ENCODE measurements at places on chromosomes 2 and 18.

GRCh38 chr2:119697290-119698020, 18.5 kb downstream of the TMEM177 start:
- H3K27ac ChIP-seq, result no peak overlapping the region
- H3K27me3 ChIP-seq, result no peaks in the 10 kb centered on the region
- no peak overlapping the region for H3K4me3 ChIP-seq
- no peaks in the 10 kb centered on the region for H3K36me3 ChIP-seq
- peaks cover 5% of the 10 kb centered on the region for H3K4me1 ChIP-seq
- DNase-seq, result no peak

- H3K36me3 ChIP-seq, result no peaks in the 10 kb centered on the region
- H3K4me1 ChIP-seq, result peaks cover 12% of the 10 kb centered on the region
- no peak overlapping the region for H3K4me3 ChIP-seq
- no peak overlapping the region for H3K27ac ChIP-seq
Observed at GRCh38 chr2:241852981-241853631, 5.6 kb downstream of the PDCD1 start.

DNA sequence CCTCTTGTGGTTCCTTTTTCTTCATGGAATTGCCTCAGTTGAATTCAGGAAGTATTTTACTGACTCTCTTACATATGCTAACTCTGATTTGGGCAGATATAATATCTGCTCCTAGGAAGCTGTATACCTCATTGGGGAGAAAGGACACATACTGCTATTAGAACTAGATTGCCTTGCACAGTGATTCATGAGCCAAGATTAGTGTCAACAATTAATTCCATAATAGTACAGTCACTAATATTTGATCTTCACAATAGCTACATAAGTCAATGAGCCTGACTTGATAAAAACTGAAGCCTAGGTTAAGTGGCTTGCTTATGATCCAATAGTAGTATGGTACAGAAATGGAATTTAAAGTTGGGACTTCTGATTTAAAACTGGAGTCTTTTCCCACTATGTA, 127.6 kb downstream of the ETAA1 start:
- no peak for DNase-seq
- peaks cover 6% of the 10 kb centered on the region for H3K4me1 ChIP-seq
- H3K27me3 ChIP-seq, result no peaks in the 10 kb centered on the region
- H3K27ac ChIP-seq, result no peak overlapping the region

- H3K27ac ChIP-seq, result no peak overlapping the region
- DNase-seq, result peak; percentile 20
- H3K4me1 ChIP-seq, result no peaks in the 10 kb centered on the region
- no peaks in the 10 kb centered on the region for H3K36me3 ChIP-seq
- H3K27me3 ChIP-seq, result peaks cover 80% of the 10 kb centered on the region
- no peak overlapping the region for H3K4me3 ChIP-seq
Observed at GRCh38 chr18:22346401-22346952, 71.2 kb downstream of the CTAGE1 start.

DNA sequence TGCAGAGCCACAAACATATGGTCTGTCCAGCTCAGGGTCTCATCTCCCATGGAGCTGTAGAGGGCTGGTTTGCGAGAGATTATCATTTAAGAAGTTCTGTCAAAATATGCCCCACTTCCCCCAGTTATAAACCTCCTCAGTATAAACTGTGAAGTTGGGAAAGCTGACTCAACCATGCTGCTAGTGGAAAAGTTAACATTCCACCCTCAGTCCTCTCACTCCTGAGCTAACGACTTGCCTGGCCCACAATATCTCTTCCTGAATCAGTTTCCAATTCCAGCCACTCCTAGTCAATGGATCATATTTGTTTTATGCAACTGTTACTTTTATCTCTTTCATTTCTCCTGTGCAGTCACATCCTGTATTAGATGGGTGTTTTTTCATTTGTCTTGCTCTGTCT, 326.2 kb downstream of the SETBP1 start:
- no peak overlapping the region for H3K27ac ChIP-seq
- H3K4me1 ChIP-seq, result no peaks in the 10 kb centered on the region
- no peak overlapping the region for H3K4me3 ChIP-seq
- no peak for DNase-seq
- no peaks in the 10 kb centered on the region for H3K27me3 ChIP-seq

GRCh38 chr2:154452906-154453493, 245.5 kb upstream of the KCNJ3 start:
- H3K4me3 ChIP-seq, result no peak overlapping the region
- H3K27ac ChIP-seq, result no peak overlapping the region
- no peaks in the 10 kb centered on the region for H3K36me3 ChIP-seq
- H3K4me1 ChIP-seq, result no peaks in the 10 kb centered on the region

DNA sequence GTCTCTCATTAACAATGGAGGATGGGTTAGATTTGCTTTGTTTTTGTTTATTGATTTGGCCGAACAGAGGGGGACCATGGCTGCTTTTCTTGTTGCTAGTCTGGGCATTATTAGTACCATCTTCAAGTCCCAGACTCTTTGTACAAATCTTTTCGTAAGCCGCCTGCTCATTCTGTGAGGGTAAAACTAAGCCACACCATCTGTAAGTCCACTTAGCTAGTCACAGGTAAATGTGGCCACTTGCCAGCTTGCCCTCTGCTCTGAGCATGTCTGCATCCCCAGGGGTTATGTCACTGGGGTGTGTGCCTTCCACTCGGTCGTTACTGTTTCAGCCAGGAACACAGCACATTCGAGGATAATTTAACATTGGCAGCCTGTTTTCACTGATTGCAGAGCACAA, 85.6 kb downstream of the SMIM21 start:
- no peaks in the 10 kb centered on the region for H3K4me1 ChIP-seq
- no peak overlapping the region for H3K27ac ChIP-seq
- H3K36me3 ChIP-seq, result no peaks in the 10 kb centered on the region
- DNase-seq, result no peak

GRCh38 chr2:64696636-64697035, 42.9 kb upstream of the SERTAD2 start:
- H3K4me1 ChIP-seq, result peaks cover 6% of the 10 kb centered on the region
- no peaks in the 10 kb centered on the region for H3K27me3 ChIP-seq
- no peak for DNase-seq
- no peaks in the 10 kb centered on the region for H3K36me3 ChIP-seq
- H3K27ac ChIP-seq, result no peak overlapping the region

All from A673 (cell line).